ENCODE measurements at places on chromosomes 4 and X.

DNA sequence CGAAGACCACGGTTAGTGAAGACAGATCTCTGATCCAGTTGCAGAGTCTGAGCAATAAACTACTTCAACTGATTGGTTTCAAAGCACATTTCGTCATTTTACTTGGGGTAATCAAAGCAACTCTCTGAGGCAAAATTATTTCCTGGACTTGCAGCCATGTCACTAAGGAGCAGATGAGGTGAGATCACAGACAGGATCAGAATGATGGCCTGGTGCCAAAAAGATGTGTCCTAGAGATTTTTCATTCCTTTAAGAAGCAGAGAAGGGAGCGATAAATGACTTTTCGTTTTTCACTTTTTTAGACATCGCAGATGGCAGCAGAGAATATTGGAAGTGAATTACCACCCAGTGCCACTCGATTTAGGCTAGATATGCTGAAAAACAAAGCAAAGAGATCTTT is 83.9 kb downstream of the PTTG2 start:
- H3K27me3 ChIP-seq = no peaks in the 10 kb centered on the region
- H3K36me3 ChIP-seq = peaks cover 21% of the 10 kb centered on the region
- DNase-seq = no peak
- no peak overlapping the region for H3K27ac ChIP-seq
- peaks cover 8% of the 10 kb centered on the region for H3K4me1 ChIP-seq

DNA sequence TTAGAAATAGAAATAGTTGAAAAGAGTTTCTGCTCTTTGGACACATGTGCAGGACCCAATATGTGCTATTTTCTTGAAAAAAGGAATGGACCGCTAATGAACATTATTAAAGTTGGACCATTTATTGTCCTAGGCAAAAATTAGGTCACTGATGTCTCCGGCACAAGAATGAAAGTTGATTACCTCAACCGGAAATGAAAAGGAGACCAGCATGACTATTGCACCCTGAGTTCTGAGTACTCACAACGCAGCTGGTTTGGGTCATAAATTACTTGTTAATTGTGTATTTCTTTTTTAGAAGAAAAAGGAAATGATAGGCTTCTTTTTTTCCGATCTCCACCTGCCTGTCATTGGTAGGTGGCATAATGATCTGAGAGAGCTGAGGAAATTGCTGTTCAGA is 232.7 kb downstream of the ARHGAP24 start:
- no peaks in the 10 kb centered on the region for H3K36me3 ChIP-seq
- peaks cover 4% of the 10 kb centered on the region for H3K4me1 ChIP-seq
- no peak for DNase-seq
- H3K4me3 ChIP-seq = no peak overlapping the region

DNA sequence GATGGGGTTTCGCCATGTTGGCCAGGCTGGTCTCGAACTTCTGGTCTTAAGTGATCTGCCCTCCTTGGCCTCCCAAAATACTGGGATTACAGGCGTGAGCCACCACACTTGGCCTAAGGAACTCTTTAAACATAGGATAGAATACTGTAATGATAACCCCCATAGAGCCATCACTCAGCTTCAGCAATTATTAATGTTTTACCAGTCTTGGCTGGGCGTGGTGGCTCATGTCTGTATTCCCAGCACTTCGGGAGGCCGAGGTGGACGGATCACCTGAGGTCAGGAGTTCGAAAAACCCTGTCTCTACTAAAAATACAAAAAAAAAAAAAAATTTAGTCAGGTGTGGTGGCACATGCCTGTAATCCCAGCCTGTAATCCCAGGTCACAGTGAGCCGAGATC is 15.1 kb downstream of the EIF2S3 start:
- no peak overlapping the region for H3K27ac ChIP-seq
- H3K4me1 ChIP-seq = no peaks in the 10 kb centered on the region
- H3K4me3 ChIP-seq = no peak overlapping the region
- no peak for DNase-seq
- H3K27me3 ChIP-seq = no peaks in the 10 kb centered on the region

GRCh38 chrX:14913241-14913640 is 40.0 kb downstream of the MOSPD2 start:
- H3K4me1 ChIP-seq = peaks cover 2% of the 10 kb centered on the region
- H3K27ac ChIP-seq = no peak overlapping the region
- DNase-seq = no peak
- H3K27me3 ChIP-seq = no peaks in the 10 kb centered on the region

GRCh38 chr4:68167706-68168105 is 38.0 kb upstream of the TMPRSS11F start:
- DNase-seq = no peak
- peaks cover 3% of the 10 kb centered on the region for H3K36me3 ChIP-seq
- H3K4me3 ChIP-seq = no peak overlapping the region
- no peaks in the 10 kb centered on the region for H3K4me1 ChIP-seq
- H3K27me3 ChIP-seq = peaks cover 11% of the 10 kb centered on the region
- H3K27ac ChIP-seq = no peak overlapping the region

DNA sequence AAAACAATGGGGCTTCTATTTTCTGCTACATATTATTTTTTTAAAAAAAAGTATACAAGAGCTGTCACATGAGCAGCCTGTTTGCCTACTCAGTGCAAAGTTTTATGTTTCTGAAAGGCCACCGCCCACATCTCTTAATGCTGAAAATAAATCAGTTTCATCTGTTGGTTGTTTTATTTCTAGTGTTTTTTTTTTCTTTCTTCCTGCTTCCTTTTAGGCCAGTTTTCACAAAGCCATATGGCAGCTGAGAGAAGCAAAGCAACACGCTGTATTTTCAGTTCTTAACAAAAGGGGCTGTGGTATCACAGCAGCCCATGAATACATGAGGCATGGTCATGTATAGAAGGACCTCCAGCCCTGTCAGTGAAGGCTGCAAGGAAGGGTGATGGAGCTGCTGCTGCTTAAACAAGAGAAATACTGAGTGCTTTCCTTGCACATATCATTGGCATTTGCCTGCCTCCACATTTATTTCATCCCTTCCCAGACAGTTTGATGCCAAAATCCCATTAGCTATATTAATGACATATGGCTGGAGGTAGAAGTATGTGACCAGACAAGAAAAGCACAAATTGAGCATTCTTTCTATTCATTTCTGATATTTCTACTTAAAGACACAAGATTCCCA is 172.5 kb downstream of the PCDH18 start:
- DNase-seq = no peak
- no peaks in the 10 kb centered on the region for H3K27me3 ChIP-seq
- peak overlapping the region; percentile 94 for H3K27ac ChIP-seq
- H3K4me1 ChIP-seq = peaks cover 39% of the 10 kb centered on the region
- peaks cover 10% of the 10 kb centered on the region for H3K36me3 ChIP-seq

DNA sequence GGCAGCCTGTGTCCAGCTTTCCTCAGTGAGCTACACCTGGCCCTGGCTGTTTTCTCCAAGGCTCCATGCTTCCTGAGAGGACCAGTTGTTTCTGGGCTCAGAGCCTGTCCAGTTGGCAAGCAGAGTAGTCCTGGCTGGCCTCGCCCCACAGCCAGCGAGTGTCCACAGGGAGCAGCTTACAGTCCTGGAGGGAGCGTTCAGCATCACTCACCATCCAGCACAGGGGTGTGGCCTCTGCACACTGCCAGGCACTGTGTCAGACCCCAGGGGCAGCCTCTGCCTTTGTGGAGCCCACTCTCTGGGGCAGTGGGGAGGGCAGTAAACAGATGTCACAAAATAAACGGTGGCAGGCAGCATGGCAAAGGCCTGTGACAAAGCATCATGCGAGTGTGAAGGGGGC is 23.9 kb downstream of the EVC start:
- peaks cover 47% of the 10 kb centered on the region for H3K36me3 ChIP-seq
- no peak overlapping the region for H3K27ac ChIP-seq
- H3K4me1 ChIP-seq = no peaks in the 10 kb centered on the region
- H3K27me3 ChIP-seq = no peaks in the 10 kb centered on the region
- H3K4me3 ChIP-seq = no peak overlapping the region

DNA sequence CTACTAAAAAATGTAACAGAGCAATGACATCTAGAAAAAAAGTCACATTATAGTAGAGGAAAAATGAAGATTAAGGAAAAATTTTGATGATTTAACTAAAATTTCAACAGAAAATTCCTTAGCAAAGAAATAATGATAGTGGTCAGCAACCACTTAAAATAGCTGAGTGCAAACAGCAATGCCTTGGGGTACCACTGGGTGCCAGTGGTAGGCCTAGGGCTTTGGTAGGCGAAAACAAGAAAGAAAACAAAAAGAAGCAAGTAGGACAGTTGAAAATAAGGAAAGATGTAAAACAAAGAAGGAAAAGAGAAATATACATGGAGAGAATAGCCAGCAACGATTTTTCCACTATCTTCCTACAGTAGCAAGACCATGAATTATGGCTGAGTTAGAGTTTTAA is 313.5 kb upstream of the IRS4 start:
- no peak overlapping the region for H3K27ac ChIP-seq
- DNase-seq = no peak
- no peaks in the 10 kb centered on the region for H3K27me3 ChIP-seq
- H3K36me3 ChIP-seq = no peaks in the 10 kb centered on the region
- H3K4me3 ChIP-seq = no peak overlapping the region

DNA sequence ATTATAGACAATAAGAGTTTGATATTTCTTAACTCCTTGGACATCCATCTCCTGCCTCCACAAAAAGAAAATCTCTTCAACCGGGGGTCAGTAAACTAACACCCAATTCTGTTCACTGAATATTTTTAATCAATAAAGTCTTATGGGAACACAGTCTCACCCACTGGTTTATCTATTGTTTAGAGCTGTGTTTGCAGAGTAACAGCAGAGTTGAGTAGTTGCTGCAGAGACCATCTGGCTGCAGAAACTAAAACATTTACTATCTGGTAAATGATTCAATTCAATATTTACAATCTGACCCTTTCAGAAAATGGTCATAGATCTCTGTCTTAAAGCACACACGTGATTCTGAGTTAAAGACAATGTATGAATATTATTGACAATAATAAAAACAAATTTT is 94.0 kb downstream of the TMA16 start:
- DNase-seq = no peak
- peaks cover 2% of the 10 kb centered on the region for H3K27me3 ChIP-seq
- H3K27ac ChIP-seq = no peak overlapping the region
- no peaks in the 10 kb centered on the region for H3K4me1 ChIP-seq

DNA sequence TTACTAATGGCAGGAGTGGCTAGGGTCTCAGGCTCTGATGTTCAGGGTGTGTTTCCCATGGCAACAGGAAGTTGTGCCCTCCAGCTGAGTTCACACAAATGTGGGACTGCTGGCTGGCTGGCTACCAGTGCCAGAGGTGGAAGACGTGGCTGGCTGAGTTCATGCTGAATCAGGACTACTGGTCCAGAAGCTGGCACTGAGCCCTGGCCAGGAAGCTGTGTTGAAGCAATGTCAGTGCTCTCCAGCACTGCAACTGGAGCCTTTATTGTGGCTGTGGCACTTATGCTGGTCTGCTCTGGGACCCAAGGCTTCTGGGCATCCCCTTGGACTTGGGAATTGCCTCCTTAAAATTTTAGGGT is 42.0 kb upstream of the ZXDA start:
- H3K4me1 ChIP-seq = no peaks in the 10 kb centered on the region
- no peak overlapping the region for H3K27ac ChIP-seq
- no peak overlapping the region for H3K4me3 ChIP-seq
- H3K27me3 ChIP-seq = no peaks in the 10 kb centered on the region
- peaks cover 4% of the 10 kb centered on the region for H3K36me3 ChIP-seq

DNA sequence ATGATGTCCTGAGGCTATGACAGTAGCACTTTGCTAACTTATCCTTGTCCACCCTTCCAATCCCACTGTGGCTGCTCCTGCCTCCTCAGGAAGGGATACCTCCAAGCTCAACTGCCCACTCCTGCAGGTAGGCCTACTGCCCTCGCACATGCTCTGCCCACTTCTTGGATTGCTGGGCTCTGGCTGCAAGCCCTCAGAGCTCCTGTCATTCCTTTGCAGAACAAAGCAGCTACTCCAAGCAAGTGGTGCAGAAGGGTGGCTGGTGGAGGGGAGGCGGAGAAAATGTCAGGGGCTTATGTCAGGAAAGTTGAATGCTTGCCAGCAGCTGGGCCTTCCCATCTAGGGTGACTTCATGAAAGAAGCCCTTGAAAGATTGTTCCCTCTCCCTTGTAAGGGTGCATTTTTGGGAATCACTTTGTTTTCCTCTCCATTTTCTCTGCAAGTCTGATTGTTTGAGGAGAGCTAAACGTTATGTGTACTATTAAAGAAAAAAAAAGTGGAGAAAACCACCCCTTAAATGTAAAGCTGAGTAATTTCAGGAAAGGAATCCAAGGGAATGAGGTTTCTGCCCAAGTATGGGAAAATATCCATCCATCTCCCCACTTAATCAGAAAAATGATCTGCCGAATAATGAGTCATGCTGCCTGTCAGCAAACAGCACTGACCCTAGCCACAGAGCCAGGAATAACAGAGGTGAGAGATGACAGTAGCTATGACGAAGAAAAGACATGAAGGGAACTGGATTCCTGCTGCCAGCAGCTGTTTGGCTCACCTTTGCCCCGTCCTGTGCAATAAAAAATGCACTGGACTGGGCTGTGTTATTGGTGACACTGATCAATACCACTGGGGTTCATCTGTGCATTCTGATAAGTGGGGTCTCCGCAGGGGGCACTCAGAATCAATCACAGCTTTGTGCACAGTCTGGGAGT is 102.0 kb downstream of the RTL5 start:
- no peaks in the 10 kb centered on the region for H3K27me3 ChIP-seq
- H3K4me3 ChIP-seq = no peak overlapping the region

DNA sequence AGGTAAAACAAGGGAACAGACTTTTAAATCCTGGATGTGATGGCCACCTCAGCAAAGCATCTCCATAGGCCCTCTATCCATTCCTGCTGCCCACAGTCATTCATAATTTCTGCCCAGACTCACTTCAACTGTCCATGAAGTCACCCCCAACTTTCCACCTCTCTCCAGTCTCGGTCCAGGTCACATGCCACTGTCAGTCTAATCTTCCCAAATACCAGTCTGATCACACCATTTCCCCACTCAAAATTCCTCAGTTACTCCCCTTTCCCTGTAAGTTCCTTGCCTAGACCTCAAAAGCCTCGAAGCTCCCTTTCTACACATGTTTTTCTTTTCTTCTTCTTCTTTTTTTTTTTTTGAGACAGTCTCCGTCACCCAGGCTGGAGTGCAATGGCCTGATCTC is 51.2 kb upstream of the HOPX start:
- no peak for DNase-seq
- H3K4me3 ChIP-seq = no peak overlapping the region
- H3K27me3 ChIP-seq = no peaks in the 10 kb centered on the region
- H3K36me3 ChIP-seq = peaks cover 6% of the 10 kb centered on the region

DNA sequence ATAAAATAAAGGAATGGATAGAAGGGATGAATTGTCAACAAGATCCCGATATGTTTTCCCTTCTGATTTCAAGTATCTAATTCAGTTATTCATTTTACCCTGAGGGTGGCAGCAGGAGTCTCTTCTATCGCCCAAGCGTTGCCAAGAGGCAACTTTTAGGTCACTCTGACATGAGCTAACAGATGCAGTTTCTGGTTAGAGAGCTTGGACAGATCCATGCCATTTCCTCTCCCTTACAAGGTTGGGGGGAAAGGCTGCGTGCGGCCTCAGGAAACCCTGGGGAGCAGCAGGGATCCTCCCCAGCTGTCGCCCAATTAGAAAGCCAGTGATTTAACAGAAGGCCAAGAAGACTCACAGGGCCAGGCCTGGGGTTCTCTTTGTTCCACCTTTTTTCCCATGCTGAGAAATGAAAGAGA is 35.3 kb upstream of the WAS start:
- no peaks in the 10 kb centered on the region for H3K36me3 ChIP-seq
- no peaks in the 10 kb centered on the region for H3K27me3 ChIP-seq
- H3K4me3 ChIP-seq = no peak overlapping the region
- peak overlapping the region; percentile 72 for H3K27ac ChIP-seq
- DNase-seq = no peak
